ENCODE measurements at places on chromosomes 12 and 14. TPM values are rescaled to one million over a fixed set of nuclear protein-coding genes. Genes with fewer than 3 reads are reported as not detected.

The SYNDIG1L gene
- 0.91 TPM for total RNA-seq

The SMOC1 gene
- total RNA-seq: 3.1 TPM

The CLEC7A gene
- 3.9 TPM for total RNA-seq

The BEGAIN gene
- total RNA-seq: 0.70 TPM

The SPX gene
- not detected for total RNA-seq

The LRFN5 gene
- 0.32 TPM for total RNA-seq

The STXBP6 gene
- total RNA-seq: 34.9 TPM

- H3K4me3 ChIP-seq: no peak overlapping the region
- no peaks in the 10 kb centered on the region for H3K36me3 ChIP-seq
- H3K27ac ChIP-seq: no peak overlapping the region
- H3K4me1 ChIP-seq: peaks cover 13% of the 10 kb centered on the region
- no peak for DNase-seq
Observed at GRCh38 chr12:103169-103981, 36.8 kb downstream of the IQSEC3 start.

- no peak for DNase-seq
- H3K27ac ChIP-seq: no peak overlapping the region
- H3K36me3 ChIP-seq: no peaks in the 10 kb centered on the region
- H3K27me3 ChIP-seq: no peaks in the 10 kb centered on the region
- no peaks in the 10 kb centered on the region for H3K4me1 ChIP-seq
Observed at GRCh38 chr14:57884175-57884574, 18.3 kb upstream of the SLC35F4 start.

- no peak for DNase-seq
- H3K36me3 ChIP-seq: no peaks in the 10 kb centered on the region
- H3K4me1 ChIP-seq: no peaks in the 10 kb centered on the region
Observed at GRCh38 chr12:34306133-34306830, 284.0 kb downstream of the ALG10 start.

- no peaks in the 10 kb centered on the region for H3K36me3 ChIP-seq
- peaks cover 5% of the 10 kb centered on the region for H3K4me1 ChIP-seq
- no peak overlapping the region for H3K27ac ChIP-seq
- DNase-seq: no peak
- no peak overlapping the region for H3K4me3 ChIP-seq
Observed at GRCh38 chr12:78981-79380, 12.4 kb downstream of the IQSEC3 start.

GRCh38 chr14:75165586-75166391 lies 10.6 kb downstream of the TMED10 start:
- no peak for DNase-seq
- no peaks in the 10 kb centered on the region for H3K27me3 ChIP-seq
- no peak overlapping the region for H3K4me3 ChIP-seq
- no peak overlapping the region for H3K27ac ChIP-seq

DNA sequence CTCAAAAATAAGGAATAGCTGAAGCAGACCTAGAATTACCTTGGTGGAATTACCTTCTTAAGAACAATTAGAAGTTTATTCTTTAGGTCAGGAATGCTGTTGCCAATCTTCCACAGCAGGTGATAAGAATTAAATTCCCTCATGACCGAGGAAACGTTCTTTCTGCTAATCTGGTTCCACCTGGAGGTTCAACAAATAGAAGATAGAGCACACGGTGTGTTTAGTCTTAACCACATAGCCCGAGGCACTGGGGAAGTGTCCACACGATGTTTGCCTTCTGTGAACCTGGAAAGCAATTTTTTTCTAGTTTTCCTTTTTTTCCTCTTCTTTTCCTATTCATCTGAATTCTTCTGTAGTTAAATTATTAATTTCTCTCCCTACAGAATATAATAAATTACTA lies 906.9 kb downstream of the NRXN3 start:
- H3K4me3 ChIP-seq: no peak overlapping the region
- H3K27me3 ChIP-seq: peaks cover 2% of the 10 kb centered on the region
- no peak for DNase-seq

- H3K4me1 ChIP-seq: peaks cover 4% of the 10 kb centered on the region
- H3K27ac ChIP-seq: no peak overlapping the region
- peaks cover 18% of the 10 kb centered on the region for H3K36me3 ChIP-seq
- no peak for DNase-seq
Observed at GRCh38 chr14:59267046-59267445, 78.6 kb downstream of the DAAM1 start.

DNA sequence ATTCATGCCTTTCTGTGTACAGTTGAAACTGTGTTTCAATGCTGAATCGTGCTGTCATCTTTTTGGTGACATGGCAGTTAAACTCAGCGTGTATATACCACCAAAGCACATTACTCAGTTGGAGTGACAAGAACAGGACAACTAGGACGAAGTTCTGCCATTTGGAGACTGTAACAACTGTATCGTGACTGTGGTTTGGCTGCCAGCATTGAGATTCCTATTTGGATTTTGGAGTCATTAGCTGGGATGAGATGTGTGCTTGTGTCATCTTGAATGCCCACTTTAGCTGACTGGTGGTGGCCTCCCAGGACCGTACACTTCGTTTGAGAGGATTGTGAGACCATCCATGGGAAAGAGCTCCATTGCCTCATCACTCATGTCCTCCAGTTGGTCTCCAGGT lies 42.9 kb downstream of the FBXL14 start:
- no peaks in the 10 kb centered on the region for H3K36me3 ChIP-seq
- no peak overlapping the region for H3K4me3 ChIP-seq
- H3K4me1 ChIP-seq: no peaks in the 10 kb centered on the region

DNA sequence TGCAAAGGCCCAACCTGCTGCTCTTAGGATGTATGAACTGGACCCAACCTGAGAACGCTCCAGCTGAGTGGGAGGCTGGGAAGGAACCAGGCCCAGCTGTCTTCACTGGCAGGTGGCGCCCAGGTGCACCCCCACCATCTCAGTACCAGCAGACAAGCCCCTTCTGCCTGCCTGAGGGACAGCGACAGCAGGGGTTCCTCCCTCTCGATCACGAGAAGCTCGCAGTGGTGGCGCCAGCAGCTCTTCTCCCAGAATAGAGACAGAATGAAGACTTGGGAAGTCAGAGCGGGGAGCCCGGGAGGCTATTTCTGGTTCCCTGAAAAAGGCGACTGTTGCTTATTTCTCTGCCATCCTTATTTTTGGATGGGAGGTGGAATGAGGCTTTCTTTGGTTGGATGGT lies 46.5 kb downstream of the CHGA start:
- DNase-seq: no peak
- no peak overlapping the region for H3K4me3 ChIP-seq
- H3K27me3 ChIP-seq: no peaks in the 10 kb centered on the region

DNA sequence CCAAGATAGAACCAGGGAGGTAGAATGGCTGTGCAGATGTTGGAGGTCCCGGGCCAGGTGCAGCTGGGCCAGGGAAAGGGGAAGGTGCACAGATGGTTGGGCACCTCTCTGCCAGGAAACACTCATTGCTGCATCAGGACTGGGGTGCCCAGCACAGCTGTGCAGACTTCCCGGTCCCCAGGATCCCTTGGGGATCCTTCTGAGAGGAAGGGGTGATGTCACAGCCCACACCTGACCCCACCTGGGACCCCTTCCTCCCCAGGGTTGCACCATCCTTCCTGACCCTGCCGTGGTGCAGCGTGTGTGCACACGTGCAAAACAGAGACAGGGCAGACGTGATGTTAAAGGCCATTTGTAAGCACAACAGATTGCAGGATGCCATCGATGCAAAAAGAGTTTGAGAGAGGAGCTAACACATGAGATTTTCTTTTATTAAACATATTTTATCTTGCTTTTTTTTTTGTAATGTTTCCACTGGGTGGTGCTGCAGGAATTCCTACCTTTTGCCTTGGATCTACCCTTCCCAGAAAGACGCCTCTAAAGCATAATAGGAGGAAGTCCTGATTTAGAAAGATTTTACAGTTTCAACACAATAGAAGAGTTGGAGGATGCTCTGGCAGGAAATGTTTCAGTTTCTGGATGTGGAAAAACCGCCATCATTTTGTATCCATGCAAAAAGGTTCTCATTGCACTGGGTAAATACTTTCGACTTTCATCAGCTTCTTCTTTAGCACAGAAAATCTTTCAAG lies 14.8 kb downstream of the ELK3 start:
- H3K27ac ChIP-seq: no peak overlapping the region
- H3K4me1 ChIP-seq: peaks cover 15% of the 10 kb centered on the region
- H3K4me3 ChIP-seq: no peak overlapping the region
- no peak for DNase-seq
- H3K36me3 ChIP-seq: no peaks in the 10 kb centered on the region

GRCh38 chr12:53589423-53589822 lies 36.8 kb downstream of the ATF7 start:
- H3K4me3 ChIP-seq: no peak overlapping the region
- H3K27ac ChIP-seq: no peak overlapping the region
- peaks cover 28% of the 10 kb centered on the region for H3K4me1 ChIP-seq

DNA sequence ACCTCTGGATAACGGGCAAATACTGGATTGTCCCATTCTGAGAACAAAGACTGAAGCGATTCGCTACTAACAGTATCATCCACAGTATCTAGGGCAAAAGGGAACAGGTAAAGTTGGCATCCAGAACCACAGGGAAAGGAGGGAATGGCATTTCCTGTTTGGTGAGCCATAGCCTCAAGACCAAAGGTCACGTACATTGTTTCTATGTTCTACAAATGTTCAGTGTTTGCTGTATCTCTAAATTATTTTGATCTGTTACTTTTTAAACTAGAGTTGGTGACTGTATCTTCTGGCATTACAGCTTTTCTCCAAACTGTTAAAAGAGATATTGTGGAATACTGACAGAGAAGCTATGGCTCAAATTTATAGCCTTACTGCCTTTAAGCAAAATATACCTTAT lies 9.7 kb downstream of the MLH3 start:
- H3K27ac ChIP-seq: peak overlapping the region; percentile 0
- H3K4me1 ChIP-seq: peaks cover 23% of the 10 kb centered on the region
- no peak overlapping the region for H3K4me3 ChIP-seq
- H3K36me3 ChIP-seq: peaks cover 7% of the 10 kb centered on the region
- DNase-seq: no peak

GRCh38 chr12:88113871-88114270 lies 28.0 kb downstream of the CEP290 start:
- no peak overlapping the region for H3K4me3 ChIP-seq
- peaks cover 5% of the 10 kb centered on the region for H3K4me1 ChIP-seq
- H3K27ac ChIP-seq: no peak overlapping the region
- no peaks in the 10 kb centered on the region for H3K27me3 ChIP-seq

- no peaks in the 10 kb centered on the region for H3K36me3 ChIP-seq
- no peak overlapping the region for H3K27ac ChIP-seq
- no peak for DNase-seq
- H3K27me3 ChIP-seq: no peaks in the 10 kb centered on the region
- no peak overlapping the region for H3K4me3 ChIP-seq
Observed at GRCh38 chr14:48333221-48333920, 658.0 kb upstream of the MDGA2 start.

GRCh38 chr12:123160801-123161487 lies 10.1 kb upstream of the PITPNM2 start:
- peaks cover 7% of the 10 kb centered on the region for H3K36me3 ChIP-seq
- H3K27me3 ChIP-seq: no peaks in the 10 kb centered on the region
- no peaks in the 10 kb centered on the region for H3K4me1 ChIP-seq
- no peak overlapping the region for H3K4me3 ChIP-seq
- DNase-seq: no peak
- no peak overlapping the region for H3K27ac ChIP-seq

Measured in suprapubic skin (tissue), 4 donors.